Hepatocyte (in vitro differentiated cells): ENCODE measurements at places on chromosomes 2 and 18. TPM values are rescaled to one million over a fixed set of nuclear protein-coding genes. Genes with fewer than 3 reads are reported as not detected.

DNA sequence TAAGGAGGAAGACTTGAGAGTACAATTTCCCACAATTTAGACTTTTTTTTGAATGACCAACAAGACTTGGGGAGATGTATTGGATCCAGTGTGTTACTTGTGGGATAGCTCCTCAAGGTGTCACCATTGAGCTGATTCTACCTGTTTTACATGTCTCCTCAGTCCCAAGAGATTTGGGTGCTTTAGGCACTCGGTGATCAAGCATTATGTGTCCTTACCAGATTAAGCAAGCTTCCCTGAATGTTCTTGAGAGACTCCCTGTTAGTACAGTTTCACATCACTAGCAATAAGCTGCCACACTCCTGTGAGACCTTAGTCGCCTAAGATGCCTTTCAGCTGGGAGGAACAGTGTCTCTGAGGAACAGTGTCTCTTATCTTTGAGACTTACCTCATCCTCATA, 384.3 kb upstream of the SYT4 start:
- DNase-seq = peak; percentile 41

Gene CETN1
- not detected in 2 replicates for total RNA-seq

GRCh38 chr18:47901624-47902362, 28.7 kb downstream of the SMAD2 start:
- no peak for DNase-seq

- DNase-seq = no peak
These were observed 11.8 kb downstream of the ERFE start for GRCh38 chr2:238170386-238171071.

Gene OSBPL6
- total RNA-seq = 3.0 and 3.9 TPM in 2 replicates

- DNase-seq = no peak
These were observed 79.8 kb downstream of the RHOB start for GRCh38 chr2:20526708-20527107.

GRCh38 chr2:35298493-35298892, 1057.1 kb upstream of the CRIM1 start:
- DNase-seq = no peak

GRCh38 chr2:161703863-161704262, 79.6 kb downstream of the SLC4A10 start:
- DNase-seq = no peak

DNA sequence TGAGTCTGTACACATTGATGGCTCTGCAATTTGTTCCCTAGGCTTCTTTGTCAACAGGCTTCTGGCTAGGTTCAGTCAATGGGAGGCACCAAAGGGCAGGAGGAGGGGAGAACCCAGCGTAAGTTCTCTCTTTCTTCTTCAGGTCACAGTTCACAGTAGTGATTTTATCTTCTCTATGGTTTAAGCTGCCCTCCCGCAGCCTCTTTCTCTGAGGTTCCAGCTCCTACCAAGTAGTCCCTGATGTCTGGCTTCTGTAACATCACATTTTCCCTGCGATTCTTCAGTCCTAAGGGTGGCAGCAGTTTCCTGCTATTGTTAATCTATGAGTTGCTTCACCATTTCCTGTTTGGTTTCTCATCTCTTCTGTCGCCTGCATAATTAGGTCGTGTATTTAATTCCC, 107.4 kb downstream of the CPO start:
- no peak for DNase-seq

Gene LYG1
- total RNA-seq = 0.16 and 0.93 TPM in 2 replicates

- no peak for DNase-seq
These were observed 34.8 kb downstream of the PPP1R1C start for GRCh38 chr2:182020286-182021070.

GRCh38 chr2:8289111-8289510, 392.7 kb upstream of the ID2 start:
- no peak for DNase-seq

DNA sequence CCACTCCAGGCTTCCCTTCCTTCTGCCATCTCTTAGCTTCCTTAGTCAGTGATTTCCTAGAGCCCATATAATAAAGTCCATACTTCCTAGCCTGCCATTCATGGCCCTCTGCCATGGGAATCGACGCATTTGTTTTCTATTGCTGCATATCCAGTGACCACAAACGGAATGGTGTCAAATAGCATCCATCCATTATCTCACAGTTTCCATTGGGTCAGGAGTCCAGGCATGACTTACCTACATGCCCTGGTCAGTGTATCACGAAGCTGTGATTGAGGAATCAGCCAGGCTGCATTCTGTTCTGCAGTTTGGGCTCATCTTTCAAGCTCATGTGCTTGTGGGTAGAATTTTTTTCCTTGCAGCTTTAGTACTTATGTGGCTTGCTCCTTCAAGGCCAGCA, 209.7 kb upstream of the EPAS1 start:
- DNase-seq = no peak

DNA sequence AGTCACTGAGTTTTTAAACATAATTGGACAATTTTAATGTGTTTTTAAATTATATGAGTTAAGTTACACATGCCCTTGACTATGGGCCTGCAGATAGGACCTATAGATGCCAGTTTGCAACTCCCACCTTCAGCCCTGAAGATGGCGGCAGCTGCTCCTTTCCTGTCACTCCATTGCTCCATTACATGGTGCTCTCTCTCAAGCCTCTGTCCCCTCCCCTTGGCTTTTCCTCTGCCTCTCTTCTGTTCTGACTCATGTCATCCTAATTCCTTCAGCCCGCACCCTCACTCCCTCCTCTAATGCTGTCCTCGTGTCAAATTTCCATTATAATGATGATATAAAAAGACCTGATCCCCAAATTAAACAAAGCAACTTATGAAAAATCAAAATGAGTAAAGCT, 133.7 kb upstream of the HNRNPA3 start:
- no peak for DNase-seq

GRCh38 chr2:47094511-47095142, 60.5 kb downstream of the STPG4 start:
- DNase-seq = no peak

DNA sequence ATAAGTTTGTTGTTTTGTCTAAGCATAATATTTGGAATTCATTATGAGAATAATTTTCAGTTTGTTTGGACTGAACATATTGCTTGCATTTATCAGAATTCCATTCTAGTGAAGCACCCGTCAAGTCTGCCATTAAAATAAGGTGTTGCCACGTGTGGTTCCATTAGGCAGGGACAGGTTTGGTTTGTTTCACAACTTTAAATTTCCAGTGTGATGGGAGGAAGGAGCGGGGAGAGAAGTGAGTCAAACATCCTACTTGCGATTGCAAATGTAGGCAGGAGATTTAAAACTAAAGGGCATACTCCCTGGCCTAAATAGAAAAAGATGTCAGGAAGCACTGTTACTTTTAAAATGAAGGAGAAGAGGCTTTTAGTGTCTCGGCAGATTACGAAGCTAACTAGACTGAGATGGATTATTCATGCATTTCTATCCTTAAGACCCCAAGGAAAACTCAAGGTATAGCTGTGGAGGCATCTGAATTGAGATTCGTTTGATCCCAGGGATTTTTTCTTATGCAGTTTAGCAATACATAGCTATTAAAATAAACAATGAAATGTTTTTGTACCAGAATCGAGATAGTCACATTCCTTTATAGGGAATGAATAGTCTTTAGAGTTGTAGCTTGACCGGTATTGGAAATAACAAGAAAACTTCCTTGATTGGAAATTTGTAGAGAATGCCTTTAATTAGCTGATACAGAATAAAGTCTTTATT, 19.8 kb downstream of the GRHL1 start:
- no peak for DNase-seq

Gene HES6
- total RNA-seq = 14.1 and 17.8 TPM in 2 replicates

Gene PCARE
- 0.04 and 2.2 TPM in 2 replicates for total RNA-seq

DNA sequence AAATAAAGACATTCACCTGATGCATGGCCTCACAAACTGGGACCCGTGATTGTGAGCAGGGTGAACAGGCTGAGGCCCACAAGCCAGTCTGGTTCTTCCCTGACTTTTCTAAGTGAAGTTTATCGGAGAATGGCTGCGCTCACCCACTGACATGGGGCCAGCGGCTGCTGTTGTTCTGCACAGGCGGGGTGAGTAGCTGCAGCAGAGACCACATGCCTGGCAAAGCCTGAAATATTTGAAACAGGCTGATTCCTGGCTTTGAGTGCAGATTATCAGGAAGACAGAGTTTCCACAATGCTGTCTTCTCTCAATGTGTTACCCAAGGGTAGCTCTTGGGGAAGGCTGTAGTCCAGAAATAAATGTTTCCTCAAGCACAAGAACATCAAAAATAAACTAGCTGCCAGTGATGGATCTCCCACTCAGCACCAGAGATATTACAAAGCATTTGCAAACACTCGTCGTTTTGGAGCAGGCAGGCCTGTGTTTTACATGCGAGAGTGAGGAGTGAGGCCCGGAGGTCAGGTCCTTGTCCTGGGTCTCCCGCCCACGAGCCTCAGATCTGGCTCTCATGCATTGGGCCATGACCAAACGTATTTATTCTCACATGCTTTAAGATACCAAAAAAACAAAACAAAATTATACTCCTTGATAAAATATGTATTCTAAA, 647.1 kb downstream of the GALR1 start:
- no peak for DNase-seq

DNA sequence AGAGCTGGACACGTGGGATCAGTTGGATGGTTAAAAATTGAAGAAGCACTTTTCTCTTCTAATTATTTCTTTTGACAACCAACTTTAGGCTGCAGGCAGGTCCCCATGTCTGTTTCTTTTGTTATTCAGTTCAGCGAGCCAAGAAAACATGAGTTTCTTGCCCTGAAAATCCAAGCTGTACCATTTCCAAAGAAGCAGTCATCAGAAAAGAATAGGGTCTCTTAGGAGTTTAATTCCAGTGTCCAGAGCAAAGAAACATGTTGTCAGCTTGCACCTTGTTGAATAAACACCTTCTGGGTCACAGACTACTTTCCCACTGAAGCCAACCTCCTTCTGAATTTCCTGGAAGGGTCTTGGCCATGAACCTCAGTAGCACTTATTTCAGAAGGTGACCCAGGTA, 170.5 kb upstream of the COPS8 start:
- DNase-seq = no peak

Gene NCKAP5
- total RNA-seq = 4.7 and 5.5 TPM in 2 replicates

Gene C2orf80
- total RNA-seq = not detected in 2 replicates

- DNase-seq = peak; percentile 38
These were observed 1.1 kb downstream of the PTH2R start for GRCh38 chr2:208407667-208408066.

DNA sequence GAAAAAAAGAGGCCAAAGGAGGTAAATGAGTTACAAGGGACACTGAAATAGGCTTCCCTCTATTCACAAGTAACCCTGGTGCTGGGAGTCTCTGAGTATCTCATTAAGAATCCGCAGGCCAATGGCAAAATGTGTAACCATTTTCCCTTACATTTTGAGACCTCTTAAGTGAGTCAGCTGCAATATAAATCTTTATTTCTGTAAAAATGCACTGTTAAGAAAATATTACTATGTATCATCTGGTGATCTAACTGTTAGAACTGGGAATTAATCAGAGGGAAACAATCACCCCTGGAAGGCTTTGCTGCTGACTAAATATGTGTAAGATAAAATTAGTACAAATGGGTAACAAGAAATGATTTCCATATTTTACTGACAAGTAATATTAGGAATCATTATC, 483.1 kb upstream of the CHST9 start:
- DNase-seq = no peak

Gene CCDC141
- 5.0 and 7.2 TPM in 2 replicates for total RNA-seq

- DNase-seq = no peak
These were observed 106.7 kb downstream of the MEIS1 start for GRCh38 chr2:66541646-66542045.

DNA sequence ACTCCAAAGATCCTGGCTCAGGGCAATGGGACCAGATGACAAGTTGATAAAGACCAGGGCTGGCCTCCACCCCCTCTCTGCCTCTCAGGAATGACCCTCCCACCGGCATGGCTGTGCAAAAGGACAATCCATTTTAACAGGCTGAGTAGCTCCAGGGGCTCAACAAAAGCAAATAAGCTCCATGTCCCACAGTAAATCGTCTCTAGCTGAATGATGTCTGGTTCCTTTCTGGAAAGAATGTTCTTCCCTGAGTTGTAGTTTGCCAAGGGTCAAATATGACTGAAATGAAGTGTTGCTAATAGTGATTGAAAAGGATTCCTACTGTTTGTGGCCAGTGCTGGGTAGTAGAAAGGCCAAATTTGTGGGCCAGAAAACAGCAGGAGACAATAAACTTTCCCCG, 434.4 kb upstream of the ETAA1 start:
- peak; percentile 18 for DNase-seq

GRCh38 chr18:50286391-50287027, 983 bp downstream of the CXXC1 start:
- DNase-seq = no peak

GRCh38 chr18:40249390-40250080, 1705.5 kb upstream of the PIK3C3 start:
- peak; percentile 8 for DNase-seq

Gene CPLX4
- total RNA-seq = not detected in 2 replicates

Gene FBLN7
- total RNA-seq = 1.1 and 1.6 TPM in 2 replicates
